ENCODE measurements at places on chromosomes 6 and 20.

DNA sequence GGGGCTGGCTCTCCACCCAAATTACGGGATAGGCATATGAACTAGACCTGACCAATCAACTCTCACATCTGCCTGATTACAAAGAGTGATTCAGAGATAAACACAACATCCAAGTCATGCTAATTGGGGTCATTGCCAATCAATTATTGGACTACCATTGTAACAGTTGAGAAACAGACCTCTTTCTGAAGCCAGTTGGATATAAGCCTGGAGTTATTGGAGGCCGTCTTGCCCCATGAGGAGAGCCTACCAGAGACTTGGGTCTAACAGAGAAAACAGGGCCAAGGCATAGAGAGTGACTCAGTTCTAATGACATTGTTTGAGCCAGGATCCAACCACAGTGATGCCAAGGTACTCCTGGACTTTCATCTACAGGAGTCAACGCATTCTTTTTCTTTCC lies 39.4 kb upstream of the HIVEP2 start:
- no peak for DNase-seq

- DNase-seq, result no peak
Measured at GRCh38 chr6:14058029-14058695, 59.4 kb upstream of the CD83 start.

DNA sequence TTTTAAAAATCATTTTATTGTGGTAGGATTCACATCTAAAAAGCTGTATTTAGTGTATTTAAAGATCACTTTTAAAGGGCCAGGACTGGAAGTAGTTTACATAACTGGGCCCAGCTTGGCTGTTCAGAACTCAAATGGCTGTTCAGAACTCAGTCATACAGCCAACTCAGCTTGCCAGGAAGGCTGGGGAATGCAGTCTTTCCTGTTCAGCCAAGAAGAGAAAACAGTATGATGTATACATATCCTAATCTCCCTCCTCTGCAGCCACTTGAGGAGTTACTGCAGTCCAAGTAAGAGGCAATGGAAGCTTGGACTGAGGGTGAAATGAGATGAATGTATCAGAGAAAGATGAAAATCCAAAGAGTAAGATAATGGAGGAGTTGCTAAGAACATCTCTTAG lies 24.6 kb downstream of the DSTN start:
- no peak for DNase-seq

DNA sequence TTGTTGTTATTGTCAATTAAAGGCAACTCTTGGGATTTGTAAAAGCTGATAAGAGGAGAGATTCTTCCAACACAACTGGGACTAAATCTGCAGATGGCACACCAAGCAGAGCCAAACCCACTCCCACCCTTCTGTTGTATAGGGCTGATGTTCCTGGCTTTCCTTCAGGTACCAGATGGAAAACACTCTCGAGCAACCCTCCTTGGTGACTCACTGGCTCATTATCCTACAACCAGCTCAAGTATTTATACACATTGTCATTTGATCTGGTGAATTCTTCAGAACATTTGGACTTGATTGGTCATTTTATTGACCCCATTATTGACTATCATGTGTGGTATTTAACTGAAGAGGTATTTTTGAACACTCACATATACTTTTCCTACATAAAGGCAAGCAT lies 190.3 kb upstream of the PCSK2 start:
- no peak for DNase-seq

DNA sequence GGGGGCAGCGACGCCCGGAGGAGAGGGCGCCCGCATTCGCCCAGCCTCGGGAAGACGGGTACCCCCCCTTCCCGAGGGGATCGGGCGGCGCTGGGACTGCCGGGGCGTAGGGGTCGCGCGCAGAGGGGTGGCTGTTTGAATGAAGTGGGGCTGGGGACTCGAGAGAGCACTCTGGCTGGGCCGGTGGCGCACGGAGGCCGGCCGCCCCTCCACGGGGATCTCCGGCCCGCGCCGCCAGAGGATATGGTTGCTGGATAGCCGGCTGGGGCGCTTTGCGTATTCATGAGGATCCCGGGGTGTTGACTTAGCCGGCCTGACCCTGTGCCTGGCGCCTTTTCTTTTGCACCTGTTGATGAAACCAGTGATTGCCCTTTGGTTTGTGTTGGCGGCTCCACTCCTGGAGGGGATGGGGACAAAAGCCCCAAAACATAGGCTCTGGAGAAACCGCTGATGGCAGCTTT lies 469 bp downstream of the SYNJ2 start:
- peak; percentile 74 for DNase-seq

- no peak for DNase-seq
Measured at GRCh38 chr20:19815553-19815991, 57.5 kb downstream of the RIN2 start.

- DNase-seq, result no peak
Measured at GRCh38 chr6:14372734-14373489, 255.3 kb downstream of the CD83 start.

Measured in GM20000 (cell line).